ENCODE measurements at places on chromosomes 2 and 18. TPM values are rescaled to one million over a fixed set of nuclear protein-coding genes. Genes with fewer than 3 reads are reported as not detected.

DNA sequence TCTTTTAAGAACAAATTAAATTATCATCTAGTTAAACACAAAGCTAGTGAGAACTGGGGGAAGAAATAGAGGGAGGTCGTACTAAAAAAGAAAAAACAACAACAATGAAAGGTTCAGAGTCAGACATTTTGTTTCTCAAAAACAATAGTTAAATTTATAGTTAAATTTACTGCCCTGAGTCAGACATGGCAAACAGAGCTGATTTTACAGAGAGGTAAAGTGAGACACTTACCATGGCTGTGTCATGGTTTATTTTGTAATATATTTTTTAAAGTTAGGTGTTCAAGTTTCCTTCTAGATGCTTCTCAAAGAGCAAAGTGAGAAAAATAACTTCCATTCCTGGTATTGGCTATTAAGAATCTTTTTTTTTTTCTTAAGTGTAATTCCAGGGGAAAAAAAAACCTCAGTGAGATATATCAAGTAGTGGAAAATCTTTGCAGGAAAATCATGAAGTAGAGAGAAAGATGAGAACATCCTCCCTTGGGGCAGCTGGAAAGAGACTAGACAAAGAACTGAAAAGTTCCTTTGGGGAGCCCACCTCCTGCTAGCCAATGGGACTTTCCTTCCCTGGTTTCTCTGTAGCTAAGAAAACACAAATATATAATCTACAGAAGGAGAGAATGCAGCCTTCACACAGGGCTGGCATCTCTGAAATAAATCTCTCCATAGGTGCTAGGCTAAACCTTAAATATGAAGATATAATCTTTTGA lies 12.3 kb downstream of the KLF7 start:
- DNase-seq = no peak

TTC21B gene
- total RNA-seq = 28.6 TPM

DNA sequence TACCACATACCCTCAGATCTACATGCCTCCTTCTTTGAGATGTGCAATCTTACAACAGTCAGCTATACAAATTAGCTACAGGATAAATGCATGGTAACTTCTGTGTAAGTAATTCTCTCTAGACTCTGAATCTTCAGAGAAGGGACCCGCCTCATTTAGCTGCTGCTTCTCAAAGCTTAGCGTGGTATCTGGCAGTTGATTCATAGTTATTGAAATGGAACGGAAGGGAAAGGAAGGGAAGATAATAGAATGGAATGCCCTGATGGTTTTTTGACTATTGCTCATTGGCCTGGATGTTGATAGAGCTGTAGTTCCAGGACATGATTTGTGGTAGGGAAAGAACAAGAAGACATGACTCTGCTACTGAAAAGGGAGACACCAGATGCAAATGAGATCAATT lies 498.1 kb upstream of the CRIM1 start:
- no peak for DNase-seq

CHRNA1 gene
- 0.33 TPM for total RNA-seq

- no peak for DNase-seq
Measured at GRCh38 chr2:64731263-64731643, 77.5 kb upstream of the SERTAD2 start.

DNA sequence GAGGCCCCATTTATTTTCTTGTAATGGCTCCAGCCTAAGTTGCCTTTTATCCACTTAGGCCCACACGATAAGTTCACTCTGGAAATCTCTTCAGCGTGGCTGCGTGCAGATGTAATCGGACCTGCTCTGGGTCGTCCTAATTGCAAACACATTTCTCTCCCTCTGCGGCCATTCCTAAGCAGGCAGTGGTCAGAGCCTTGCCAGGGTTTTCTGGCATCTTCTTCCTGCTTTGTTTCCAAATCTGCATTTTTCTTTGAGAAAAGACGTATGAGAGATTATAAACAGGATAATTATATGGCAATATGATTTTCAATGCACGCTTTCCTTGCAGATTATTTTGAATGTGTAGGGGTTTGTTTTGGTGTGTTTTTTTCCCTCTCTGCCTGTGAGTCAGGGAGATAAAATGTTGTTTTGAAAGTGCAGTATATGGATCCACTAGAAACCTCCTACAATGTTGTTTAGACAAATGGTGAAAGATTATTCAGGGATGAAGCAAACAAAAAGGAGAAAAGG lies 239.4 kb upstream of the TANK start:
- DNase-seq = peak; percentile 96

- no peak for DNase-seq
Measured at GRCh38 chr18:36331521-36331971, 34.0 kb downstream of the FHOD3 start.

SERPINB7 gene
- total RNA-seq = 3.0 TPM

NFATC1 gene
- total RNA-seq = 2.6 TPM

- peak; percentile 13 for DNase-seq
Measured at GRCh38 chr2:202604699-202605098, 30.1 kb upstream of the FAM117B start.

RRM2 gene
- 1.5 TPM for total RNA-seq

DNA sequence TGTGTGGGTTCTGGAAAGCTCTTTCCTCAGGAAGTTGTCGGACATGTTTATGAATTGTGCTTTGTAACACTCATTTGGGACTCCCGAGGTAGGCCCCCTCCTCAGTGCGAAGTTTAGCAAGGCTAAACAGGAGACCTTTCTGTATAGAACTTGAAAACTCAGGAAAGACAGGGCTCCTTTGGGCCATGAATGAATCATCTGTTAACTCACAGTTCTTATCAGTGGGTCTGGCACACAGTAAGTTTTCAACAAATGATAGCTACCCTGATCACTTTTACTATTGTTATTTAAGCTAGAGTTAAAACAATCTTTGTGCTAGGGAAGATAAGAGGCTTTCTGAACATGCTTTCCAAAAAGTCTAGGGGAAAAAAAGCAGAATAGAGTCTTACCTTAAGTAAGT lies 430.5 kb upstream of the ETAA1 start:
- DNase-seq = no peak

HOXD13 gene
- not detected for total RNA-seq

CDH20 gene
- total RNA-seq = not detected

DNA sequence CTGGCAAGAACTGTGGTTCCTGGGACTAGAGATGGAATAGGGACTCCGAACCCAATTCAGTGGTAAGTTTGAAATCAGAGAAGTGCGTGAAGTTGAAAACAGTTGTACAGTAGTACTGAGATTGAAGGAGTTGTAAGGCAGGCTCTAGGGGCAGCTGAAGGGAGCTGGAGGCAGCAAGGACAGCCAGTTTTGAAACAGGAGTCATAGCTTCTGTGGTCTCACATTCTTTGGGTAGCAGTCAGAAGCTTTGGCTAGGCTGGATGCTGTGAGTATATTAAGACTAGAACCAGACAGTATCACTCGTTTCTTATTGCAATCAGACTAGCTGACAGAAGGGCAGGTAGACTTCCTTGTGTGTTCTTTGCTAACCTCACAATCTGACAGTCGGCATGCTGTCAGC lies 64.5 kb upstream of the ADAM23 start:
- DNase-seq = peak; percentile 23

- no peak for DNase-seq
Measured at GRCh38 chr2:140002110-140002509, 1221.9 kb upstream of the NXPH2 start.

- no peak for DNase-seq
Measured at GRCh38 chr2:17590342-17590911, 49.9 kb downstream of the VSNL1 start.

- no peak for DNase-seq
Measured at GRCh38 chr18:61535401-61535800, 202.2 kb downstream of the CDH20 start.

- DNase-seq = peak; percentile 65
Measured at GRCh38 chr18:36333414-36333813, 35.9 kb downstream of the FHOD3 start.

DNA sequence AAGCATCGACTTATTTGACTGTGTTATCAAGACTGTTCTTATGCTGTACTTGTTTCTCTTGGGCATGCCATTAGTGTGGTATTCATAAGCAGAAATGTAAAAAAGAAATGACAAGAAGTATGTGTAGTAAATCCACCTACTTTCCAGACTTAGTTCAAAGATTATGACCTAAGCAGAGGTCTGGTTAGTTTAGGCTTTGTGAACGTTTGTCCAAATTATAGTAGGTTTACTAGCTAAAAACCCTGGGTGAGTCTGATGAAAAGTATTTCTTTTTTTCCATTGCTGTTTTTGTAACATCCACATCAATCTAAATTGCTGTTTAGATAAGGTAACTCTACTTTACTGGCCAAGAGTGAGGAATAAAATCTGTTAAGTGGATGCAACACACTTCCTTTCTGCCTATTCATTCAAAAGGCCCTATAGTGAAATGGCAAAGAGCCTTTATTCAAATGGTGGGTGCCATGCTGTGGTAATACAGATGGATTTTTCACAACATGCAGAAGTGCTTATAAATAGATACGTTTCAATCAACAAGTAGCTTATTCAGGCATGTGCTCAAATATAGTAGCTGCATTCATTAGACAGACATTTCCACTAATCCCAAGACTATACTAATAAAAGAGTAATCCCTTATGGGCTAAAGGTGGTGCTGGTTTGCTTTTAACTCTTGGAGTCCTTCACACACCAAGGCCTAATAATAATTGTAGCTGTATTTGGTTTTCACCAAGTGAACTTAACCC lies 122.5 kb upstream of the LTBP1 start:
- no peak for DNase-seq

DNA sequence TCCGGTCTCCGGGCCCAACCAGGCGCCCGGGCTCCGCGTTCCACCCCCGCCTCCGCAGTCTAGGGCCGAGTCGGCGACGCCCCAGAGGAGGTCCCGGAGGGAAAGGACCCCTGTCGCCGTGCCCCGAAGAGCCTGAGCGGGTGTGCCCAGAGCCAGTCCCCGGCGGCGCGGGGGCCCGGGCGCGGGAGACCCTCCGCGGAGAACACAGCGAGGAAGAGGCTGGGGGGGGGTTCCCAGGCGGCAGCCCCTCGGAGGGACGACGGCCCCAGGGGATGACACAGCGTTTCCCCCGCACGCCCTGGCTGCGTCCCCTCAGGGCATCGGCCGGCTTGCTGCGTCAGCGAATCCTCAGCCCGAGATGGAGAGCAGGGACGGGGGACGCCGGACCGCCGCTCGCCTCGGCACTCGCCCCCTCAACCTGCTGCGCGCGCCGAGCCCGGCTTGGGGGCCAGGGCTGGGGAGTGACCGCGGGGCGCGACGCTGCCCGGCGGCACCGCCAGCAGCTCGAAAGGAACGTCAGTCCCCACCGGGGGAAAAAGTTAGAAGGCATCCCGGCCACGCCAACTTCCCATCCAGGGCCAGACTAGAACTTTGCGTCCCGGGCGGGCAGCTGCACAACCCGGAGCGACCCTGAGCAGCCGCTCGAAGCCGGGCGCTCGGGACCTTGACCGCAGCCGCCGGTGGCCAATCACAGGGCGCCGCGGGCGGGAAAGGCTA lies 711 bp downstream of the SFXN5 start:
- peak; percentile 42 for DNase-seq

TUBA3D gene
- not detected for total RNA-seq

GRCh38 chr18:37160038-37160820 lies 331.3 kb downstream of the KIAA1328 start:
- DNase-seq = peak; percentile 9

FARSB gene
- 9.4 TPM for total RNA-seq

DNA sequence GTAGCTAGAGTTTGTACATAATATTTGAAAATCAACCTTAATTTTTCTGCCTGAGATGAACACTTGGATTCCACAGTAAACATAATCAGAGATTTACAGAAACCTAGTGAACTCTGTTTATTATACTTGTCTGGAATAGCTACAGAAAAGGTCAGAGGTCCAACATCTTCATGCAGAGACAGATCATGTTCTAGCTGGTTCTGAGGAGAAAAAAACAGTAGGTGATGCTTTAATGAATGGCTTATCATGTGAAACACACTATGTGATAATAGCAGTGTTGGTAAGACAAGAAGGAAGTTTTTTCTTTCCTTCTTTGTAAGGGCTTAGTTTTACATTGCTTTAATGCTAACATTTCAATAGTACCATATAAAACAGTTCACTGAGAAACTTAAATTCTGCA lies 846.4 kb upstream of the ZEB2 start:
- no peak for DNase-seq

DNA sequence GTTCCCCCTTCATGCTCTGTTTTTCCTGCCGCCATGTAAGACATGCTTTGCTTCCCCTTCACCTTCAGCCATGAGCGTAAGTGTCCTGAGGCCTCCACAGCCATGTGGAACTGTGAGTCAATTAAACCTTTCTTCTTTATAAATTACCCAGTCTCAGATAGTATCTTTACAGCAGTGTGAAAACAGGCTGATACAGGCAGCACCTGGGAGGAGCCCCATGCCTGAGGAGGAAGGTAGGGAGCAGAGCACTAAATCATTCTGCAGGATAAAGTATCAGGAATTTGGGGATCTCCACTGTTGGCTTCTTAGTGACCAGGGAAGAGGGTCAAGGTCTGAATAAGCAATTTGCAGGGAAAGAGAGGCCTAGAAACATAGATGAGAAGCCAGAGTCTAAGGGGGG lies 78.0 kb downstream of the KCNF1 start:
- DNase-seq = no peak

BIRC6 gene
- total RNA-seq = 162 TPM

DNA sequence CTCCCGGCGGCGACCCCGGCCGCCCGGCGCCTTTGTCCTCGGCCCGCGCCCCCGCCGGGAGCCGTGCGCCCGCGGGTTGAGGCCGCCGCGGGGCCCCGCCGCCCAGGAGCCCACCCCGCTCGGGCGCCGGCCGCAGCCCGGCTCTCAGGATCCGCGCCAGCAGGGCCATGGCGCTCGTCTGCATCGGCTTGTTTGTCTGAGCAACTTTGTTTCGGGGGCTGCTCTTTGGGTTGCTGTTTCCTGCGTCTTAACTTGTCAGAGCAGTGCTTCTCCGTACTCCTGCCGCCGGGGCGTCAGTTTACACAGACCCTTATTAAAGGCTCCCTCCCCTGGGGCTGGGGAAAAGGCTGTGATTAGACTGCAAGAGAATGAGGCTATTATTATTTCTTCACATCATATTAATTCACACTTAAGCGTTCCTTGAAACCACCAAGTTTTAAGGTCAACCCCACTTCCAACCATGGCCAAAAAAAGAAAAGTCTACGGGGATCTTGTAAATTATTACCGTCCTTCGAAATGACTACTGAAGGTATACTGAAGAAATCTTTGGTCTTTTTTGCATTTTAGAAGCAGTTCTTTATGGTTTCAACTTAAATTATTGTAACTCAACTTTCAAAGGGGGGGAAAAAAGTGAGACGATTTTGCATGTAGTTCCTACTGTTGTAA lies at the start of gene CYP27C1:
Gene CYP27C1, minus strand, starts transcription at position 198 of the 666 bp plus-strand sequence. Its CDS starts 29 bp downstream, at position 169.
- peak; percentile 25 for DNase-seq

DNA sequence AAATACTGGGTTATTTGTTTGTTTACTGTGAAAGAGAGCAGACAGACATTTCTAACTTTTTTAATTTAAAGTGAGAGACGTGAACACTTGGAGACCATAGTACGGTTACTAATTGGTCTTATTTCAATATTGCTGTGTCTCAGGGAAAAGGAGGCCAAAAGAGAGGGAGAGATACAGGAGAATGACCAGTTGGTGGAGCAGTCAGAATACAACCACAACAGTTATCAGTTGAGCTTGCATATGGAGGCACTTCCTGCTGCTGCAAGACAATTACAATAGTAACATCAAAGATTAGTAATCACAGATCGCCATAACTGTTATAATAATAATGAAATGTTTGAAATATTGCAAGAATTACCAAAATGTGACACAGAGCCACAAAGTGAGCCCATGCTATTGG lies 58.2 kb downstream of the TWSG1 start:
- no peak for DNase-seq

GRCh38 chr2:12556762-12557161 lies 160.0 kb upstream of the TRIB2 start:
- DNase-seq = peak; percentile 82

NEU2 gene
- total RNA-seq = not detected
